ENCODE measurements at places on chromosomes 5 and 9.

DNA sequence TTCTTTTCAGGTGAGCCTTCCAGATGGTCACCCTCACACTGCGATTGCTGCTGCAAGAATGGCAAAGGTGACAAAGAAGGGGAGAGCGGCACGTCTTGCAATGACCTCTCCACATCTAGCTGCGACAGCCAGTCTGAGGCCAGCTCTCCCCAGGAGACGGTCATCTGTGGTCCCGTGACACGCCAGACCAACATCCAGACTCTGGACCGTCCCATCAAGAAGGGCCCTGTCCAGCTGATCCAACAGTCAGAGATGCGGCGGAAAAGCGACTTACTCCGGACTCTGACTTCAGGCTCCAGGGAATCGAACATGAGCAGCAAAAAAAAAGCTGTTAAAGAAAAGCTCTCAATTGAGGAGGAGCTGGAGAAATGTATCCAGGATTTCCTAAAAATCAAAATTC is 303.0 kb downstream of the KCTD16 start:
- no peak for DNase-seq

DNA sequence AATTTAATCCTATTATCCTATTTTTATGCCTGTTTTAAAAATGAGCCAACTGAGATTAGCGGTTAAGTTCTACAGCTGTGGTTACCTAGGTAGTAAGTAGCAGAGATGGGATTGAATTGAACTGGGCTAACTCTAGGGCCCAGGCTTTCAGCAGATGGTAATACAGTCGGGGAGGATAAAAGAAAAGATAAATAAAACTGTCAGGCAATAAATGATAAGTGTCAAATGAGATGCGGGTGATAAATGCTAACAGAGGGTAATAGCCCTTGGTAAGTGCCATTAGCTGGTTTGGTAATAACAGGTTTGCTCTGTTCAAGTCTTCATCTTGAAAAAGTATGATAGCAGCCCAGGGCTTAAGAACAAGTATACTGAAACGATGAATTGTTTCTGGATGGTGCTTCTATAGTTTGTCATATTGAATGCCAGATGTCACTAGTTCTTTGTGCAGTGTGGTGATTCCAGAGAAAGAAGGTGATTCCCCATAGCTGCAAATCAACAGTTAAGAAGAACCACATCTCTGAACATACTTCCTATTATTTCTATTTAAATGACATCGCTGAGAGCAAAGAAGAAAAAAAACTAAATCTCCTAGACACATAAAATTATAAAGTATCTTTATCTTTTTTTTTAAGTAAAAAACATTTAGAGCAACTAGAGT is 360.8 kb upstream of the PANK3 start:
- DNase-seq: no peak

DNA sequence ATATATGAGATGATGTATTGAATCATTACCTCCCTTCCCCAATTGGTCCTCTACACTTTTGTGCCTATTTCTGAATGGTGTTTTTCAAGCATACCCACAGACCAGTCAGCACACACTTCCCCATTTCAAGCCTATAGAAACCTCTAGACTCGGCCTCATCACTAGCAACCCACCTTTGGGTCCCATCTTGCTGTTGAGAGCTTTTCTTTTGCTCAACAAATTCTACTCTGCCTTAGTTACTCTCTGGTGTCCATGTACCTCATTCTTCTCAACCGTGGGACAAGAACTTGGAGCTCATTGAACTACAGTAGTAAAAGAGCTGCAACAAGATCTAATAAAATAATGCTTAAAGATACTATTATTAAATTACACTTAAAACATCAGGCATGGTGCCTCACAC is 49.0 kb upstream of the KDM4C start:
- DNase-seq: no peak

- DNase-seq: no peak
Measured at GRCh38 chr5:42879291-42879690, 67.6 kb upstream of the SELENOP start.

- no peak for DNase-seq
Measured at GRCh38 chr5:56639476-56639875, 175.9 kb upstream of the MAP3K1 start.

DNA sequence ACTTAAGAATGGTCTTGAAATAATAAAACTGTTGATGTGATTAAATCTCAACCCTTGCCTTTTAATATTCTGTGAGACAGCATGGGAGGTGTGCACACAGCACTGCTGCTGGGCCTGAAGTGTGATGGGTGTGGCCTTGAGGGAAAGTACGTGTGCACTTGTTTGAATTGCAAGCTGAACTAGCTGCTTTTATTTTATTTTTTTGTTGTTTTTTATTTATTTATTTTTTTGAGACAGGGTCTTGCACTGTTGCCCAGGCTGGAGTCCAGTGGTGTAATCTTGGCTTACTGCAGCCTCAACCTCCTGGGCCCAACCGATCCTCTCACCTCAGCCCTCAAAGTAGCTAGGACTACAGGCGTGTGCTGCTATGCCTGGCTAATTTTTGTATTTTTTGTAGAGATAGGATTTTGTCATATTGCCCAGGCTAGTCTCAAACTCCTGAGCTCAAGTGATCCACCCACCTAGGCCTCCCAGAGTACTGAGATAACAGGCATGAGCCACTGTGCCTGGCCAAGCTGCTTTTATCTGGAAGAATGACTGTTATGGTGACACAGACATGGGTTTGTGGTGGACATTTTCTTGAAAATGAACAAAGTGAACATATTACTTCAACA is 58.9 kb downstream of the GPR107 start:
- DNase-seq: no peak

DNA sequence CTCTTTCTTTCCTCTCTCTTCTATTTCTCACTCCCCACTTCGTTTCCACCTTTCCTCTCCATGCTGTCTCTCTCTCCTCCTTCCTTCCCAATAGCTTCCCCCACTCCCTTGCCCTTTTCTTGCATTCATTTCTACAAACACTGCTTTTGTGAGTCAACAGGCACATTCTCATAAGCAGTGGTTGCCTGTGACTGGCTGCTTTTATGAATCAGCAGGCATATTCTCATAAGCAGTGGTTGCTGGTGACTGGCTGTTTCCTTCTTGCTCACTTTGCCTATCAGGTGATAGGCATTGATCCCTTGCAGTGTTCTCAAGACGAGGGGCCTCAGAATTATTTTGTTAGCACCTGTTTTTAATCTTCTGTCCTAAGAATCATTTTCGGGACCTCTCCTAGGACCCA is 116.1 kb upstream of the ACTBL2 start:
- no peak for DNase-seq

DNA sequence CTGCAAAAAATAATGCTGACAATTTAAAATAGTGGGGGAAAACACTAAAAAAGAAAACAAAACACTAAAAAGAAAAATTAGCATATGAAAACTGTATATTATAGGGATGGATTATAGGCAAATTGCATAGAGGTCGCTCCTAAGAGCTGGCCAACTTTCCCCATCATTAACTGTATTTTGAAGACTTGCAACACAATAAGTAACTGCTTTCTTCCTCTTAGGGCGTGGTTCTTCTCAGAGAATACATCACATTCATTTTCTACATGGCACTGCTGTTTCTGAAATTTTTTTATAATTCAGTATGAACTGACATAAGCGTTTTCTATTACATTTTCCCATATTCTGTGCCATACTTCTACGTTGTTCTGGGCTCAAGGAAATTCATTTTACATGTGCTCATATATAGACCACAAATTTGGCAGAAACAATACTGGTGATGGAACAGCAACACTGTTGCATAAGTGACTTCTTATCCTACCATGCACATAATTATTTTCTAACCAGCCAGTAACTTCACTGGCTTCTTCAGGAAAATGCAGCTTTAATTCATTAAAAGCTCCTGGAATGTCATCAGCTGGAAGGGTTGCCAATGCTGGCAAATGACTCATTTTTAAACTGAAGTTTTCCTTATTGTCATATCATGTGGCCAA is 171.2 kb upstream of the DMAC1 start:
- DNase-seq: no peak

GRCh38 chr9:137575716-137576411 is 2.9 kb downstream of the DPH7 start:
- DNase-seq: no peak

GRCh38 chr5:76209297-76209696 is 126.1 kb downstream of the SV2C start:
- DNase-seq: no peak

- no peak for DNase-seq
Measured at GRCh38 chr9:69674112-69674685, 2.0 kb upstream of the APBA1 start.

DNA sequence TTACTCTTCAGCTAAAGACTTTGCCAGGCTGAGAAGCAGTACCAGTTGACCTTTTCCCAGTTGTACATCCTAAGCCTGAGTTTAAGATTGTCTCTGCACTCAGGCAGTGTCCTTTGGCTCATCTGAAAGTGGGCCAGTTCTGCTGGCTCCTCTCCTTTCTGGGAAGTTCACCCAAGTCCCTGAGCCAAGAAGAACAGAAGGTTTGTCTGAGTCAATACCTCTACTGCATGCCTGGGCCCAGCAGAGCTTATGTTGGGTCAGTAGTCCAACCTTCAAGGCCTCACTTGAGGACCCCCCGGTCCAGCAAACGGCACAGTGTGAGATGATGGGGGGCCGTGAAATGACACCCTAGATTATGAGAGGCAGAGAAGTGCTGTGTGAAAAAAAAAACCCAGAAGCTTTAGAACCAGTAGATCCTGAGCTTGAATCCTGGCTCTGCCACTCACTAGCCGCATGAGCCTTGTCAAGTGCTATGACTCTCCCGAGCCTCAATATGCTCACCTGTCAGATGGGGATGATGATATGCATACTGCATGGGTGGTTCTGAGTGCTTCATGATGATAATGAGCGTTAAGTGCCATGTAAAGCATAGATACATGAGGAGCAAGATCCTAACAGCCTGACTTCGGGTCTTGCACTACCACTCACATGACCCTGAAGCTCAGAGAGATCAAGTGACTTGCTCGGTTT is 156.0 kb downstream of the MACROH2A1 start:
- DNase-seq: no peak

- DNase-seq: no peak
Measured at GRCh38 chr5:139658928-139659667, 10.9 kb downstream of the CXXC5 start.

DNA sequence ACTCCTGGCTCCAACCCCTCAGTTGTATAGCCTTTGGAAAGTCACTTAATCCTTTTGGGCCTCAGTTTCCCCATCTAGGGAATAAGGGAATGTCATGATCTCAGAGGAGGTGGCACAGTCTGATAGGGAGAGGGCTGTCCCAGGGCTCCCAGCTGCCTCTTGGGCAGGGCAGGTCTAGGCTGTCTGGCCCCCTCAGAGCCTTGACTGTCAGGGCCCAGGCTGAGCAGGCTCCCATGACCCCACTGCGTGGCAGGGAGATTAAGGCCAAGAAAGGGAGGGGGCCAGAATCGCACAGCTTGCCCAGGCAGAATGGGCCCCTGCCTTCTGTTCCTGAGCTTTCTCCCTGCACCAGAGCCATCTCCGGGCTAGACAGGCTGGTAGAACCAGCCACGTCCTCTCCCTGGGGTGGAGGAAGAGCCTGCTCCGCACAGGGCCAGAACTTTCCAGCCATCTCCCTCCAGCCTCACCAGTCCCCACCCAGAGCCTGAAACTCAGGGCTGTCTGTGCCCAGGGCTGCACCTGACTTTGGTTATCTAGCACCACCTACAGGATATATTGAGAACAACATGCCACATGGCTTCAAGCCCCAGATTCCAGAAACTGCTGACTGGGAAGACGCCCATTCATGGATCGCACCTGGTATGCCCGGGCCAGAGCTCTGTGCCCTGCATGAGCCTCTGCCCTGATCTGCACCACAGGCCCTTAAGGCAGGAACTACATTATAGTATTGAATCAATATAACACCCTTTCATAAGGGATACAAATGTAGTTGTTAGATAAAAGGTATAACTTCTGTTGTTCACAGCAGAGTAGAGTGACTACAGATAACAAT is 32.1 kb downstream of the NAIF1 start:
- DNase-seq: peak; percentile 59

DNA sequence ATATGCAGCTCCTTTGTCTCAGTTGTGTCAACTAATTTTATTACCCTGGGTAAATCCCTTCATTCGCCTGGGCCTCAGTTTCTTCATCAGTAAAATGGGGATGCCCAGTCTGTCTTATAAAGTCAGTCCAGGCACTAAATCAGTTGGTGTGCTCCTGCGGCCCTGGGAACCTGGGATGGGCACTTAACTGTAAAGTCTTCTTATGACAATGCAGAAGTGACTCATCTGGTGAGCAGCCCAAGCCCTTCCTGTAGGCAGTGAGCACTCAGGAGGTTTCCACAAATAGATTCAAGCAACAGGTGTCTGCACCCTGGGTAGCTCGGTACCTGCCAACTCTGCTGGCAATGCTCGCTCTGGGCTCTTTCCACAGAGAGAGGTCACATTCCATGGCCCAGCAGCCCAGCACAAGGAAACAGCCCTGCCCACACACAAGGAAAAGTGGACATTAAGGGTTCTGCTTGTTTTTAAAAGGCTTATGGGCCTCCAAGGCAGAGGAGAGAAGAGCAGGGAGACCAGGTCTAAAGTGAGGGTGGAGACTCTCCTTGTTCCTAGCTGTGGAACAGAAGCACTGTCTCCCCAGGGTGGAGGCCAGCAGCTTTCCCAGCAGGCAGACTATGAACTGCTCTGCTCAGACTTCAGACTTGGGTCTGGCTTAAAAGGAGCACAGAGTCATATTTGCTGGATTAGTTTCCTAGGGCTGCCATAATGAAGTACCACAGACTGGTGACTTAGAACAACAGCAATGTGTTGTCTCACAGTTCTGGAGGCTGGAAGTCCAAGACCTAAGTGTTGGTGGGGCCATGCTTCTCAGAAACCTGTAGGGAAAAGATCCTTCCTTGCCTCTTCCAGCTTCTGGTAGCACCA is 89.7 kb upstream of the ADRA1B start:
- DNase-seq: no peak

- no peak for DNase-seq
Measured at GRCh38 chr5:151556806-151557205, 34.3 kb downstream of the FAT2 start.

DNA sequence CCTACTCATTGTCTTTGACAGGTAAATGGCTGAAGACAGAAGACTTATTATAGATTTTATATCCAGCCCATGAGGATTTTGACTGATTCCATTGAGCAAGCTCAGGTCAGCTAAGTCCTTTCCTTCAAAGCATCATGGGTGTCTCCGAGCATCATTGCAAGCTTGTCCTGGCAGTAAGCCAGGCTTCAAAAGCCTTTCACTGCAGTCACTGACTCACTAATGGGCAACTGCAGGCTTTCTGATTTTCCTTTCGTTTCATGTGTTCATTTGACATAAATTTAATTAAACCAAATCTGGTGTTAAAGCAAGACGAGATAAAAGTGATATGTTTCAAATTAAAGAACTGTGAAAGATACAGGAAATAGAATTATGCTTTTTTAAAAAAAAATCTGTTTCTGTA is 426.2 kb downstream of the ANXA1 start:
- no peak for DNase-seq

- DNase-seq: no peak
Measured at GRCh38 chr5:171999877-172000276, 6.6 kb downstream of the FBXW11 start.
